ENCODE measurements at places on chromosomes 2 and 18.
A peak's percentile ranks its signal among the peaks of the same experiment; 100 is the strongest.

DNA sequence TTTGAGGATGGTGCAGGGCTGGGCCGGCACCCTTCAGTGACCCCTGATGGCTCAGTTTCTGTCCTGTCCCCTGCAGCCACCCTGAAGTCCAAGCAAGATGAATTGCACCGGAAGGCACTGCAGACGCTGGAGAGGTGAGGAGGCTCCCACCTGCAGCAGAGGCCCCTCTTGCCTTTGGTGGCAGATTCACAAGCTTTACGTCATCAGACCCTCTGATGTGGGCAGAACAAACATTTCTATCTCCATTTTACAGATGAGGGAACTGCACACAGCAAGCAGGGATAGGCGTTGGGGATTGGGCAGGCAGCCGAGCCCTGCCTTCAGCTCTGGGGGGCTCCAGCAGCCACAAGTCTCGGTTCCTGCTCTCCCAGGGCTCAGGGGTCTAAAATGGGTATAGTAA is 107.7 kb upstream of the MCFD2 start:
- no peak for DNase-seq

DNA sequence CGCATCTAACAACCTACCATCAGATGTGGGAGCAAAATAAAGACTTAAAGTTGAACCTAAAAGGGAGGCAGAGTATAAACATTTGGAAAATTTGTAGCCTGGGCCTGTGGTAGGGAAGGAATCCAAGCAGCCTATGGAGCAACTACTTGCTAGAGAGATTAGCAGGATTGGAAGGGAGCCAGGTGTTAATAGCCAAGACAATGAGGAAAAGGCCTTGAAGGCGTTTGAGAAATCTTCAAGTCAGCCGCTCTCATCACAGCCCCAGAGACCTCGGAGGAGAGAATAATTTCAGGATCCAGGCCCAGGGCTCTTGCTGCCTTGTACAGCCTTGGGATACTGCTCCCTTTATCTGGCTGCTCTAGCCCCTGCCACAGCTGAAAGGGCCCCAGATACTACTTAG is 219.7 kb downstream of the THSD7B start:
- peak; percentile 22 for DNase-seq

DNA sequence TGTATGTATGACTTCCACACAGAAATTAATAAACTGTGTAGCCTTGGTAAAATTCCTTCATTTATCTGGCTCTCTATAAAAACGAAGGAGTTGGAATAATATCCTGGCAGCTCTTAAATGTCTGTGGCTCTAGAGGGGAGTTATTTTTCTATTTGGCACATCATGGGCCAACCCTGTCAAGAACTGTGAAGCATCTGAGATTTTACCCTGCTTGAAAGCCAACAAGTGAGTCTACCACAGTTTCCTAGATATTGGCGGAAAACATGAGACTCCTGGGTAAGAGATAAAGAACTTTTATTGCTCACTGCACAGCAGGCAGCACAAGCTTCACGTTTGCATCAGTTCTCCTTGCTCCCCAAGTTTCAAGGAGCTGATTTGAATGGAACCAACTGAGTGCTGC is 346.7 kb upstream of the CYRIA start:
- no peak for DNase-seq

DNA sequence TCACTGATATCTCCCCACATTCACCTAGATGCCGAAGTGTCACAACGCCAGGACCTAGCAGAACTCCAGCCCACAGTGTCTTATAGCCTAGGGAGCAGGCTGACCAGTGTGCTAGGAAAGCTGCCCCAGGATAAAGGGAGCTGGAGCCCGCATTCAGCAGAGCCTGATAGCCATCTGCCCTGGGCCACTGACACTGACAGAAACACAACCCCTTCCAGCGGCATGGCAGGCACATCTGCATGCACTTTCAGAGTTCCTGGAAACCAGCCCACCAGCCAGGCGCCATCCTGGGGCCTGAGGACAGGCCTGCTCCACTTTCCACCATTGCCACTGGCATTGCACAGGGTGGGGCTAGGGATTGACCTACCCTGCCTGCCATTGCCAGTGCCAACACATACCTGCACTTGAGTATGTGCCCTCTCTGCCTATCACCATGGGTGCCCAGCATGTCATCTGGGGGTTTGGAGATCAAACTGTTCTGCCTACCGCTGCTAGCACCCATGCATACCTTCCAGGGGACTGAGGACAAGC is 290.1 kb upstream of the KLHL14 start:
- DNase-seq: no peak

DNA sequence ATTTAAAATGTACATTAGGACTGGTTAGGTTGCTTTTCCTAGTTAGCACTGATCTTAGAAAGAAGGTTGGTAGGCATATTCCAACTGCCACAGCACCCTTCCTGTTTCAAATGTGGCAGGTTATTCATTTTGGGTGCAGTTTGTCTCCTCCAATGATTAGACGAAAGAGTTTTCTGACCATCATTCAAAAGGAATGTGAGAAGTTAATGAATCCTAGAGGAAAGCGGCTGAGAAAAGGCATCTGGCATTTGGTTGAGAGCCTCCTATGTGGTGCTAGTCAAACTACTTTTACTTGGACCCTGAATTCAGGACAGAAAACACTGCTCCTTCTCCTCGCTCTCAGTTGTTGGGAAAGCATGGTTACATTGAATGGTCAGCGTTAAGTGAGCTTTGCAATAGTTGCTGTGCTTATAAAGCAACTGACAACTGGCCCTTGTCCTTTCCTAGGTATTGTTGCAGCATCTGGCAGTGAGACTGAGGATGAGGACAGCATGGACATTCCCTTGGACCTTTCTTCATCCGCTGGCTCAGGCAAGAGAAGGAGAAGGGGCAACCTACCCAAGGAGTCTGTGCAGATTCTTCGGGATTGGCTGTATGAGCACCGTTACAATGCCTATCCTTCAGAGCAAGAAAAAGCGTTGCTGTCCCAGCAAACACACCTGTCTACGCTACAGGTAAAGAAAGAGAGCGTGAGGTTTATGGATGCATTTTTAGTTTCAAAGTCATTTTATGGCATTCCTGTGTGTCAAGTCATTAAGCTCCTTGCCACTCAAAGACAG is 6.1 kb downstream of the TGIF1 start:
- DNase-seq: peak; percentile 55

DNA sequence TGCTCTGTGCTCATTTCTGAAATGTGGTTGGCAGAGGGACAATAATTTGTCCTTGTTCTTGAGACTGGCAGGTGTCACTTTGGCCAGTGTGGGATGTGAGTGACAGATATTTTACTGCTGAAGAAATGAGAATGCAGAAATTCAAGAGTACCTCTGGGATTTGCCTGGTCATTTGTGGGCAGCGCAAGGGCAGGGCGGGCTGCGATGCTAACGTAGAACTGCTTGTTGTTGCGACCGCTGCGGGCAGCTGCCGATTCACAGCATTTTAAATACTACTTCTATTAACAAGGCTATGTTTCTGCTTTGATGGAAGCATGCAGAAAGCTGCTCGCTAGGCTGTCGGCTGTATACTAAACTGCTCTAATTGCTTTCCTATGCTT is 268.6 kb downstream of the FIGN start:
- no peak for DNase-seq

DNA sequence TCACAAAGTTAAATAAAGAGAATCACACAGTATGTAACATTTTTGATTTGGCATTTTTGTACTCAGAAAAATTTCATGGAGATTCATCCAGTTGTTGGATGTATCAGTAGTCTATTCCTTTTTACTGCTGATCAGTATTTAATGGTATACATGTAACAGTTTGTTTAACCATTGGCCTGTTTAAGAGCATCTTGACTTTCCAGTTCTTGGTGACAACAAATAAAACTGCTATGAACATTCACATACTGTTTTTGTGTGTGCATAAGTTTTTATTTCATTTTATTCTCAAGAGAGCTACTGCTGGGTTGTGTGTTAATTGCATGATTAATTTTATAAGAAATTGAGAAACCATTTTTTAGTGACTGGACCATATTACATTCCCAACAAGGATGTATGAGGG is 694.5 kb upstream of the RAB6C start:
- DNase-seq: no peak

Measured in fibroblast of pulmonary artery (primary cell).